ENCODE measurements at places on chromosomes 1 and 21.

DNA sequence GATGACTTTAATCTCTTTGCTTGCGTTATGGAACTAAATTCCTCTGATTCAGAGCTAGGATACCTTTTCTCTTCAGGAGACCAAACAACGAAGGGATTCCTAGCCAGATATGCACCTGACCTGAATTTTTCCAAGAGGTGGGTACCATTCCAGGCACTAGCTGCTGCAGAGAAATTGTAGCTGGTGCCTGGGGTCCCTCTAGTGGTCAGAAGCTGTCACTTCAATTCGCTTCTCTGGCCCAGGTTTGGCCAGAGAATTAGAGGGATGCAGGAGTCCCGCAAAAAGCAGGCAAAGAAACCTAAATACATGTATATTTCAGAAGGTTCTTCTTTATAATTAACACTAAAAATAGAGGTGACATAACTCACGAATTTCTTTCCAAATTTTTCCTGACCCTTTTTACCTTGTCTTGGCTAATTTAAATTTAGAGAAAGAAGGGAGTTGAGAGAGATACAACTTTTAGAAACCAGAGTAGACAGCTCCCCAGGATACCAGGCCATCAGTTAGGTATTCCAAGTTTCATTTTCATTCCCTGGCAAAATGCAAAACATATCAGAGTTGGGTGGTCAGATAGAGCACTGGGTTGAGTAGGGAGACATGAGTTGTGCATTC lies 9.6 kb downstream of the ACKR1 start:
- DNase-seq: peak; percentile 54

DNA sequence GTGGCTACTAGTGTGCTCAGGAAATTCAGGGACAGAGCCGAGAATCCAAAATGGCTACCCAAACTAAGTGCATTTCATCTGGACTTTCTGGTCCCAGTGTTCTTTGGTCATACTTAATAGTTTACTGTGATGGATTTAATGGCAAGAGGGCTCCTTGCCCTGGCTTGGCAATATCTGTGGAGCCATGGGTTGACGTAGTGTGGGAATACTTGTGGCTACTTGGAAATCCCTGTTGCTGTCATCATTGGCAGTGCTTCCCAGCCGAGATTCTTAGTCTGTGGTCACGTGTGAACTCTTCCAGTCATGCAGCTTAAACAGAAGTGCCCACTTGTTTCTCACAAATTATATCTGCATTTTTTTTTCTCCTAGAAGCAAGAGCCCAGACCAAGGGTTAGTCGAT lies 198.9 kb downstream of the HS2ST1 start:
- DNase-seq: no peak

DNA sequence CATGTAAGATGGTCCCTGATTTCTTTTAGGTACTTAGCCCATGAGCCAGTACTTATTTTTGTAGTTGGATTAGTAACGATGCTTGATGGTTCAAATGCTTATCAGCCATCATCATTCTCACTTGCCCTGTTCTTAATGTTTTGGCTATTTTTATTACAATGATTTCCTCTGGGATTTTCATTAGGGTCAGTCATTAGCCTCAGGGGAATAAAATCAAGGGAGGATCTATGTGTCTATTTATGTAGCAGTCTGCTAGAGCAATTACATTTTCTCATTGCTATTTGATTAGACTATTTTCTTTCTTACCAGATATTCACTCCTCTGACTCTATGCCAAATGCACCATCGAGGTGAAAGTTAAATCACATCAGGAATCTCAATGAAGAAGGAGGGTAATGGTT lies 10.9 kb upstream of the CCT8 start:
- no peak for DNase-seq

GRCh38 chr1:55623311-55623710 lies 408.1 kb upstream of the USP24 start:
- DNase-seq: no peak

GRCh38 chr1:67636146-67636545 lies 48.9 kb upstream of the GADD45A start:
- DNase-seq: no peak

DNA sequence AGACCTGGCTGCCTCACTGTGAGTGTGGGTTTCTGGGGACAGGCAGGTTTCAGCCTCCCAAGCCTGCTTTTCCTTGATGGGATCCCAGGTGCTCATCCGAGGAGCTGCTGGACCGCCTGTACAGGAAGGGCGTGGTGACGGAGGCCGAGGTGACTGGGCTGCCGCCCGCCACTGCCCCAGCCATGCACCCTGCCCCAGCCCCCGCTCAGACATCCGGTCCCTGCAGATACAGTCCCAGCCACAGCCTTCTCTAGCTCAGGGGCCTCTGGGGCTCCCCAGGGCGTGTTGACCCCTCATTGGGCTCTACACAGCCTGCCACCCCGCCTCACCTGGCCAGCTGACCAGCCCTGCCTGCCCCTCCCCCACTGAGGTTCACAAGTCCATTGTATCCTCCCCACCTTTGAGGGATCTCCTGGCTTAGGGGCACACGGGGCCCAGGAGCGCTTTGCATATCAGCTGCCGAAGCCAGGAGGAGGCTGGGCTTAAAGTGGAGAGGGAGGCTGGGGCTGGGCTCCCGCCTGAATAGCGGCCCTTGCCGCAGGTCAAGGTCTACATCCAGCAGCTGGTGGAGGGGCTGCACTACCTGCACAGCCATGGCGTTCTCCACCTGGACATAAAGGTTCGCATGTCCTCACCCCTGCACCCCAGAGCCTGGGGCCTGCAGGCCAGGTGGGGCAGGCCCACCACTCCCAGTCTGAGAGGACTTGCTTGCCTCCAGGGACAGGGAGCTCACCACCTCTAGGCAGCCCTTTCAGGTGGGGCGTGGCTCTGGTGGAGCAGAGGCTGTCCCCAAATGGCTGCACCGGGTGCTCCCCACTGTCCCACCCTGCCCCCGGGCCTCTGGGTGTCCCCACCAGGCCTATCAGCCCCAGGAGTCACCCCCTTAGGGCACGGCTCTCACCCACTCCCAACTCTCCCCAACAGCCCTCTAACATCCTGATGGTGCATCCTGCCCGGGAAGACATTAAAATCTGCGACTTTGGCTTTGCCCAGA lies 38.5 kb downstream of the TRIM11 start:
- DNase-seq: no peak

- DNase-seq: peak; percentile 63
Observed at GRCh38 chr1:181189691-181190363, 101.3 kb downstream of the IER5 start.

DNA sequence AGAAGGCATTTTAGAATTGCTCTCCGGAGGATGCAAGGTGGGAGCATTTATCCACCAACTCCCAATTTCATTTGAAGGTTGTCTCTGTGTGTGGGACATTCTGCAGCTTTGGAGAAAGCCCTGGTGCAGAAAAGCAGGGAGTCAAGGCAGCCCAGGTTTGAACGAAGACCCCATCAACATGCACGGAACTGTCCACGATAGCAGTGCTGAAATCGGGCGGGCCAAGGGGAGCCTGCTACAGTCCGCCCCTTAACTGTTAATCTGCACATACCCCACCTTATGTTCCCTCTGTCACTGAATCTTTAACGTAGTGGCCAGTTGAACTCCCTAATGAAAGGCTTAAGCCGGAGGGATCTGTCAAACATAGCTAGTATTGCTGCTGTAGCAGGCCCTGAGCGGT lies 68.8 kb upstream of the C1orf174 start:
- no peak for DNase-seq

All from CD8-positive, alpha-beta memory T cell (primary cell).